ENCODE measurements at places on chromosomes 5 and 9. TPM values are rescaled to one million over a fixed set of nuclear protein-coding genes. Genes with fewer than 3 reads are reported as not detected.

Gene VLDLR
- total RNA-seq = 50.4 TPM

Gene LHX3
- total RNA-seq = under 0.01 TPM

Gene NUP214
- 14.8 TPM for total RNA-seq

Gene ABCA2
- total RNA-seq = 25.8 TPM

Gene UQCRQ
- 76.2 TPM for total RNA-seq

Gene ZNF454
- total RNA-seq = 15.0 TPM

Data from temporal lobe (tissue), 4 donors.